Heart right ventricle (tissue), 16 donors: ENCODE measurements at places on chromosomes 7 and 10. TPM values are rescaled to one million over a fixed set of nuclear protein-coding genes. Genes with fewer than 3 reads are reported as not detected.
A peak's percentile ranks its signal among the peaks of the same experiment; 100 is the strongest.

Gene HABP2
- total RNA-seq, result not detected

Gene FAM25G
- total RNA-seq, result not detected

- DNase-seq, result no peak
Measured at GRCh38 chr7:142811154-142811737, 40.5 kb downstream of the PRSS2 start.

Gene ZNF804B
- total RNA-seq, result not detected

DNA sequence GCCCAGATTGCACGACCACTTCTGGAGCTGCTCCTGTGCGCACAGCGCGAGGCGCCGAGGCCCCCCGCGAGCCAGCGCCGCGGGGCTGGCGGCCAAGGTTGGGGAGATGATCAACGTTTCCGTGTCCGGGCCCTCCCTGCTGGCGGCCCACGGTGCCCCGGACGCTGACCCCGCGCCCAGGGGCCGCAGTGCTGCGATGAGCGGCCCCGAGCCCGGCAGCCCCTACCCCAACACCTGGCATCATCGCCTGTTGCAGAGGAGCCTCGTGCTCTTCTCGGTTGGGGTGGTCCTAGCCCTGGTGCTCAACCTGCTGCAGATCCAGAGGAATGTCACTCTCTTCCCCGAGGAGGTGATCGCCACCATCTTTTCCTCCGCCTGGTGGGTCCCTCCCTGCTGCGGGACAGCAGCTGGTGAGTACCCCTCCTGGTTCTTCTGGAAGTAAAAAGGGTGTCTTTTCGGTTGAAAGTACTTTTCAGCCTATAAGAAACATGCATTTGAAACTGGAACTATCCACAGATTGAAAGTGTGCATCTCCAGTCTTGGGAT is 683 bp downstream of the INSIG1 start:
- peak; percentile 32 for DNase-seq

Gene TEX36
- total RNA-seq, result not detected

Gene RBP4
- 0.42 TPM for total RNA-seq

DNA sequence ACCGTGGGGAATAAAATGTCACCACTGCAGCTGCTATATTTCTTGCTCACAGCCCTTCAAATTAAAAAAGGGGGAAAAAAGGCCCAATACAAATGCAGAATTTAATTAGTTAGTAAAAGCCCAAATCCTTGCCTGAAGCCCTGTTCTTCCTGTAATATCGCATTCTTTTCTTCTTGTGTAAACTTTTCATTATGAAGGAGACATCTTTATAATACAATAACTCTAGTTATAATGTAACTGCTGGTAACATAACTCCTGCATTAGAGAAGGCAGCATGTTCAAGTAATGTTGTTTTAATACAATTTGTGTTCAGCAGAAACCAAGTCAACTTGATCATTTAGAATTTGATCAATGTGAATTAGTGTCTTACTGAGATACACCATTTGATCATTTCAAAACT is 250.9 kb downstream of the CHCHD3 start:
- no peak for DNase-seq

Gene POU6F2
- 0.16 TPM for total RNA-seq

Gene RNLS
- 19.5 TPM for total RNA-seq

Gene NACAD
- total RNA-seq, result 7.0 TPM

DNA sequence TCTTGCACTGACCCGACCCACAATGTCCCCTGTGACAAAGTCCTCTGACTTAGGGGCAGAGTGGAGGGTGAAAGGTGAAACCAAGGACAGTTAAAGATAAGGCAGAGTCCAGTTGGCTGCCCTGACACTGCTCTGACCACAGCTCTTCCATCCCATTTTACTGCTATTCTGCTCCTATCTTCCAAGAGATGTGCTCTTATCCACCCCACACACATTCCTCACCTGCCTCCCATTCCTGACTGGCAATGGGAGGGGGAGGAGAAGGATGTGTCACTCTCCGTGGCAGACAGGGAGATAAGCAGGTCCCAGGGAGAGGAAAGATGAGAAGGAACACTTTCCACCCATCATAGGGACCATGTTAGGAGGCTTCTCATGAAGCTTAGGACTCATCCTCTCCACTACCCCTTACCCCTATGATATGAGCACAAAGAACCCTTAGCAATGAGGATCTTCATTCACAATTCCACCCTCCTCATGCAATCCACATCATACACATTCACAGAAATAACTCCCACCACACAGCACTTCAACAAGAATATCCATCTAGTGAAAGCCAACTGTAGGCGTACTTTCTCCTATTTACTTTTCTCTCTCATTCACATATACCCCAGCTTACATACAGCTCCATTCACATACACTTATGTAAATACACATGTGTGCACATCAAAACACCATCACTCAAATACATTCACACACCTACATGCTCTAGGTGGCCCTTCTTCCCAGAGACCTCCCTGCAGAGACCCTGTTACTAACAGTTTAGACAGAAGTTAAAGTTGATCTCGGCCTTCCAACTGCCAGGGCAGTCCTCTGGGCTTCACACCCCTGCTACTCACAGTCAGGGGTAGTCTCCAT is 6.6 kb downstream of the SYNPO2L start:
- DNase-seq, result no peak

Gene TRIM8
- 83.4 TPM for total RNA-seq

DNA sequence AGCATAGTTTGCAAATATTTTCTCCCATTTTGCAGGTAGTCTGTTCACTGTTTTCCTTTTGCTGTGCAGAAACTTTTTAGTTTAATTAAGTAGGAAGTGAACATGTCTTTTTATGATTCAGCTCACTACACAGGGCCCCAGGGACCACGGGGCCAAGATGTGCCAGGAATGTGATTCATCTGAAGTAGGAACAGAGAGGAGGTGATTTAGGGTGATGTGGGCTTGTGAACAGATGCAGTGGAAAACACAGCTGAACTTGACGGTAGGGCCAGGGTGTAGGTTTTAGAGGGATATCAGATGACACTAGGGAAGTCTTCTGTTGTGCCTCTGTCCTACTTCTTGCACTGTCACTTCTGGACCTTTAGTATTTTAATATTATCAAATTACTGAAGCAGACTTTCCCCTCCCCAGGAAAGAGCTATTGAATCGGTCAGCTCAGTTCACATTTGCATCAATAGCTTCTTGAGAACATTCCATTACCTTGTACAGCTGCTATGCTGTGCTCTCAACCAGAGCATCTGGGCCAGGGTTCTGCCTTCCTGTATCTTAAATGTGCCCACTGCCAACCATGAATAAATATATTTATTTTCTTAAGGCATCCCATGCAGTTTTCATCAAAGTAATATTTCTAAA is 96.9 kb downstream of the OSBPL3 start:
- DNase-seq, result peak; percentile 61

DNA sequence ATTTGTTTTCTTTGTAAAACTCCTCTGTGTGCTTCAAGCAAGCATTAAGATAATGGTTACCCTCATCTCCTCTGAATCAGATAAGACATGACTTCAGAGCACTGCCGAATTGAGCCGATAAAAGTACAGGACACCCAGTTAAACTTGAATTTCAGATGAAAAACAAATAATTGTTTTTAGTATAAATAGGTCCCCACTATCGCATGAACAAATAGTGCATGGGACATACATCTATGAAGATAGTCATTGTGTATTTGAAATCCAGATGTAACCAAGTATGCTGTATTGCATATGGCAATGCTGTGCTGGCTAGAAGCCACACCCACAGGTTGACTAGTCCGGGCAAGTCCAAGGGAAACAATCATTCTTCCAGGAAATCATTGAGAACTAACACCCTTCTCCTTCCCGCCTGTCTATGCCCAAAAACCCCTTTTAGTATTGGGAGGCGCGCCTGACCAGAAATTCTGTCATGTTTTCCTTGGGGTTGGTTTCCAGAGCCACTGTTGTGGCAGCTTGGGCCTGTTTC is 12.6 kb upstream of the FGFR2 start:
- no peak for DNase-seq

DNA sequence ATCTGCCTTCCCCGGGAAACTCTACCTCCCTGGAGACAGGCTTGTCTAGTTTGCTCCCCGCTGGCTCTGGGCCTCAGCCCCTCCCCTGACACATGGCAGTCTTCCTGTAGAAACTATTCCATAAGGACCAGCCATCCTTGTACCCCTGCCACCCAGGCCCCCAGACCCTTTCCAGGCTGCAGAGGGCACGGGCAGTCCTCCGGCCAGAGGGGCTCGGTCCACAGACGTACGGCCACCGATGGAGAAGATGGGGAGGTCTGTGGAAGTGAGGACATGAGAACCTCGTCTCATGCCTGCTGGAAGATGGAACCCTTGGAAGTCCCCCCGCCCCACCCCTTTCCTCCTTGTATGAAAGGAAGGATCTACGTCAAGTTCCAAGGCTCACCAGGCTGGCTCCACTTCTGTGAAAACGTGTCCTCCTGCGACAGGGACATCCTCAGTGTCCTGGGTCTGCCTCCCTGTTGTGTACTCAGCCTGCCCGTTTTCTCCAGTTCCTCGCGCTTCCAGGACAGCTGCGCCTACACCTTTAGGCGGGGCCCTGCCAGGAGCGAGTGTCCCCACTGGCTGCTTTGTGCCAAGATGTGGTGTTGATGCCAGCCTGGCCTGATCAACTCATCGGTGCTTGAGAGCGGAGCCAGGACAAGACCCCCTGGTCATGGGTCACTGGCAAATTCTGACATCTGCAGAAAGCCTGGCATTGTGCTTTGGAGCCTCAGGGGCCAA is 414.9 kb downstream of the GLRX3 start:
- DNase-seq, result no peak

Gene INPP5A
- total RNA-seq, result 106 TPM

DNA sequence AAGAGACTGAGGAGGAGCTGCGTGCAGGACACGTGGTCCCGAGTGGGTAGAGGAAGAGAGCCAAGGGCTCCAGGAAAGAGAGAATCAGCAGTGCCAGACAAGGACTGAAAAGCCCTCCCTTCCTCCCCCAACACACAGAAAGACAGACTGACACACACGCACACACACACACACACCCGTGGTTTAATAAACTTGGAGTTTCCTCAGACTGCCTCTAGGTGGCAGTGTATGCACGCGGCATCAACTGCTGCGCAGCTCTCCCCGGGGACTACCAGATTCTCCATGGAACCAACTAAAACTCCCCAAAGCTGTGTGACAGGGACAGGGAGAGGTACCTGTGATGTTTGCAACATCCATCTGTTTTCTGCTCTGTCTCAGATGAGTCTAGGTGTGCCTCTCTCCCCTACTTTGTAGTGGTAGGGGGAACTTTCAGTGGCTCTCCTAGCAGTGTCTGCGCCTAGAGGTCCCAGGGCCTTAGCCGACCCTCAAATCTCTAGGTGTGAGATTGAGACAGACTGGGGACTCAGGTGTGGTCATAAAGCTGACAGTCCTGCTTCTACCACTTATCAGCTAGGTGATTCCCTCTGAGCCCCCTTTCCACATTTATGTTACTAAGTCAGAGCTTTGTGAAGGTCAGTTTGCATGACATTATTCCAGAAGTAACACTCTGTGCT is 9.3 kb upstream of the TSPAN14 start:
- DNase-seq, result peak; percentile 57

- DNase-seq, result no peak
Measured at GRCh38 chr10:97886286-97886685, 36.6 kb downstream of the GOLGA7B start.

Gene UNCX
- not detected for total RNA-seq

Gene HTR7
- 0.17 TPM for total RNA-seq

Gene AS3MT
- 12.0 TPM for total RNA-seq

DNA sequence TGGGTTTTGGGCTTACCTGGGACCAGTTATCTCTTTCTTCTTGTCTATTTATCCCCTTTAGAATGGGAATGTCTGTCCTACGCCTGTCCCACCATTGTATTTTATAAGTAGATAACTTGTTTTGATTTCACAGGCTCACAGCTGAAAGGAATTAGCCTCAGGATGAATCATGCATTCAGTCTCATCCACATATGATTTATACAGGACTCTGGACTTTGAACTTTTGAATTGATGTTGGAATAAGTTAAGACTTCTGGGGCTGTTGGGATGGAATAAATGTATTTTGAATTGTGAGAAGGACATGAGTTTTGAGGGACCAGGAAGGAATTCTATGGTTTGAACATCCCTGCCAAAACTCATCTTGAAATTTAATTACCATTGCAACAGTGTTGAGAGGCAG is 112.6 kb downstream of the AMPH start:
- DNase-seq, result no peak

DNA sequence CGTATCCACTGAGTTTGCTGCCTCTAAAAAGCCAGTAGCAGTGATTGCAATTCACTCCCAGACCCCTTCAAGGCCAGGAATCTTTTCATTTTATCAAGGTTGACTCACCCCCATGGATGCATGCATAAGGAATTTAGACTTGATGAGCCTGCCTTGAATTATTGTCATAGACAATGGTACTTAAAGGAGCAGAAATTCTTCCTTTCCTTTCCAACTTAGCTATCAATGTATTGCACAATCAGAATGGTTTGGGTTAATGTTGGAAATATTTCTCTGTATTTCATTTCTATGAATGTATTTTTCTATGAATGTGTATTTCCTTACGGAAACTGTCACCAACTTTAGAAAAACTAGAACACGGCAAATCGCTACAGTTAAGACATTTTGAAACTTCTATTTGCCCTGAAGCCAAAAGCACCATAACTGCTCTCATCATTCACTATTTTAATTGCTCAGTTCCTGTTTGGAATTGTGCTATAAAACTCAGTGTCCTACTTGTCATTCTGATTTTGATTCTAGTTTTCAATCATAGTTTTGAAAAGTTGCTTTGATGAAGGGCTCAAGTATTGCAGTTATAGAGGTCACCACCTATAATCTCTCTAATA is 355.7 kb upstream of the AKR1E2 start:
- DNase-seq, result no peak

Gene MYH16
- total RNA-seq, result not detected

- no peak for DNase-seq
Measured at GRCh38 chr10:58486821-58487220, 25.9 kb upstream of the BICC1 start.

GRCh38 chr7:22109761-22110160 is 164.1 kb upstream of the CDCA7L start:
- no peak for DNase-seq

GRCh38 chr10:6364893-6365292 is 162.2 kb downstream of the PFKFB3 start:
- DNase-seq, result peak; percentile 12

- no peak for DNase-seq
Measured at GRCh38 chr10:19889256-19889655, 73.0 kb downstream of the PLXDC2 start.

DNA sequence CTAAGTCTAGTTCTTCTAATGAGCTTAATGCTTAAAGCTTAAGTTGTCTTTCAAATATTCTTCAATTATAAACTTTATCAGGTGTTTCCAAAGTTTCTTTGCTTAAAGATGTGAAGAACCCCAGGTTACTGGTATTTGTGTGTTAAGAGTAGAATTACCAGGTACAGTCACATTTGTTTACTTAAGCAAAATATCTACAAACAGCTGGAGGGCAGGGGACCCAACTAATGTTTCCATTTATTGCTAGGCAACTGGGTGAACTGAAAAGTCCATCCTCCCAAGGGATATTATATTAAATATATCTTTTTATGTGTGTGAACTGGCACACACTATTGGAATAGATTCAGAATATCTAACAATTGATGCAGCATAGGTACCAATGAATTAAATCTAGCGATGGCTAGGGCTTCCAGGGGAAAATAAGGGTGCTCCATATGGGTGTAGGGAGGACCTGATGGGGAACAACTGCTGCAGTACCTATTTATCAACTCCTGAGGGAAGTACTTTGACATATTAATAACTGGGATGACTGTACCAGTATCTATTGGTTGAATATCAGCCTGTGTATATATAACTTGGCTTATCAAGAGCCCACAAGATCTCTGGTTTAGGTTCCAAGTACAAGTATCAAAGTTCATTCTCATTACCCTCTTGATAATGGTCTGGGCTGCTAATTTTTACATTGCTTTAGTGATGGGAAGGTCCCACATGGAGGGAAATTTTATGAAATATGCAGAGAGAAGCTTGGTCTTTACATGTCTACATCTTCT is 10.3 kb upstream of the AGR3 start:
- DNase-seq, result no peak

Gene OR2A12
- not detected for total RNA-seq

- DNase-seq, result no peak
Measured at GRCh38 chr10:13366891-13367290, 18.8 kb upstream of the SEPHS1 start.
